ENCODE measurements at places on chromosomes 16 and 17. TPM values are rescaled to one million over a fixed set of nuclear protein-coding genes. Genes with fewer than 3 reads are reported as not detected.

The ITGAX gene
- total RNA-seq = not detected

- DNase-seq = no peak
These were observed 1.7 kb upstream of the SGCA start for GRCh38 chr17:50163843-50164696.

The MMD gene
- 10.4 TPM for total RNA-seq

GRCh38 chr17:60506312-60506711 lies 19.7 kb downstream of the APPBP2 start:
- DNase-seq = peak; percentile 77

- no peak for DNase-seq
These were observed 268.9 kb upstream of the MAF start for GRCh38 chr16:79869304-79870015.

GRCh38 chr17:8806926-8807550 lies 7.9 kb upstream of the MFSD6L start:
- peak; percentile 57 for DNase-seq

DNA sequence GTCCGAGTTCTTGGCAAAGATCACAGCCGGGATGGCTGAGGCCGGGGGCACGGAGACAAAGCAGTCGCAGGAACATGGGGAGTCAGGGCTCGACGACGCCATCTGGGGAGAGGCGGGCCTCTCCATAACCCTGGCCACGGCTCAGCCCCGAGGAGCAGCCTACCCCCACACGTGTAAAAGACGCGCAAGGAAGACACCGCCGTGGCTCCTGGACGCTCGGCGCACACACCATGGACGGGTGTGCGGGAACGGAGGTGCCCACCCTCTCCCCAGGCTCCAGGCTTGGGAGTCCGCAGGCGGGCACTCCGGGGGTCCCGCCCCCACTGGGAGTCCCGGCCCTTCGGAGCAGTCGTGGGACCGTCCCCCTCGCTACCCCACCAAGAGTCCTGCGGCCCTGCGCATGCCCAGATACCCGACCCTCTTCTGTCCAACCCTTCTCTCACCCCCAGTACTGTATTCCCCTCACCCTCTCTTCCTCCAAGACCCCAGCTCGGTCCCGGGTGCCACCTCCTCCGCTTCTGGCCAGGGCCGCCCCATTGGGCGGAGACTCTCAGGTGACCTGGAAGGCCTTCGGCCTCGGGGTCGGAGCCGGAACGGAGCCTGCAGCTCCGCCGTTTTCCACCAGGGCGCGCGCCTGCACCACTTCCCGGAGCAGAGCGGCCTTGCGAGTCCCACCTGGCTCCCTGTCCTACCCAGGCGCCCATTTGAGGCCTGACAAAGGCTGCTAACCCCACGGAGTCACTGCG lies at the start of gene SCRN2:
Gene SCRN2, minus strand, starts transcription at position 532 of the 746 bp plus-strand sequence. Its CDS starts 430 bp downstream, at position 102.
- DNase-seq = peak; percentile 43

The TMEM219 gene
- total RNA-seq = 86.6 TPM

The ACSM2A gene
- not detected for total RNA-seq

The NQO1 gene
- 137 TPM for total RNA-seq

DNA sequence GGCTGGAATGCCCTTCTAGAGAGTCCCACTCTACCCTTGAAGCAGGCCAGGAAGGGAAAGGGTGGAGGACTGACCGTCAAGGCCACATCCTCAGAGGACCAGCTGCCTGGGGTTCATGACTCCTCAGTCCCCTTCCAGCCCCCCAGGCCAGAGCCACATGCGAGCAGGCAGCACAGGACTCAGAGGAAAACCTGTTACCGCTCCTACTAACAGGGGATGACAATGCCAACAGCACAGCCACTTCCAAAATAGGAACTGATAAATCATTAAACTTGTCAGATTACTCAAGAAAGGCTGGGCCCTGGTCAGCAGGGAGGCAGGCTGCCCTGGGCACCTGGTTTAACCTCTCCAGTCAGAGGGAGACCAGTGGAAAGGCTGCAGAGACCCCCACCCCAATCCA lies 206.2 kb upstream of the SDK2 start:
- DNase-seq = no peak

- no peak for DNase-seq
These were observed 16.7 kb upstream of the ERN2 start for GRCh38 chr16:23729503-23730424.

GRCh38 chr16:12422233-12422632 lies 381.5 kb downstream of the CPPED1 start:
- DNase-seq = no peak

DNA sequence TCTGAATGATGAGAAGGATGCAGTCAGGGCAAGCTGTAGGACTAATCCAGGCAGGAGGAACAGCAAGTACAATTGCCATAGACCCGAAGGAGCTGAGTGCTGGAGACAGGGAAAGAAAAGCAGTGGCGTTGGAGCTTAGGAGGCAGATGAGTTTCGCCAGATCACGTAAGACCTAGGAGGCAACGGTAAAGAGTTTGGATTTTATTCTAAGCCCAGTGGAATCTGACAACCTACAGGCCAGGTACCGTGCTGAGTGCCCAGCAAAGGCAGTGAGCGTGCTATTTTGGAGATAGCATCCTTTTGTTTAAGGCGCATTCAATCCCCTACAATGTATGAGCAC lies 1.2 kb downstream of the USP43 start:
- DNase-seq = no peak

- DNase-seq = peak; percentile 89
These were observed 37.2 kb upstream of the ADGRG1 start for GRCh38 chr16:57591086-57591869.

GRCh38 chr16:23217646-23218045 lies 35.1 kb downstream of the SCNN1G start:
- DNase-seq = no peak

- DNase-seq = peak; percentile 22
These were observed 1.6 kb downstream of the ACLY start for GRCh38 chr17:41917192-41917591.

DNA sequence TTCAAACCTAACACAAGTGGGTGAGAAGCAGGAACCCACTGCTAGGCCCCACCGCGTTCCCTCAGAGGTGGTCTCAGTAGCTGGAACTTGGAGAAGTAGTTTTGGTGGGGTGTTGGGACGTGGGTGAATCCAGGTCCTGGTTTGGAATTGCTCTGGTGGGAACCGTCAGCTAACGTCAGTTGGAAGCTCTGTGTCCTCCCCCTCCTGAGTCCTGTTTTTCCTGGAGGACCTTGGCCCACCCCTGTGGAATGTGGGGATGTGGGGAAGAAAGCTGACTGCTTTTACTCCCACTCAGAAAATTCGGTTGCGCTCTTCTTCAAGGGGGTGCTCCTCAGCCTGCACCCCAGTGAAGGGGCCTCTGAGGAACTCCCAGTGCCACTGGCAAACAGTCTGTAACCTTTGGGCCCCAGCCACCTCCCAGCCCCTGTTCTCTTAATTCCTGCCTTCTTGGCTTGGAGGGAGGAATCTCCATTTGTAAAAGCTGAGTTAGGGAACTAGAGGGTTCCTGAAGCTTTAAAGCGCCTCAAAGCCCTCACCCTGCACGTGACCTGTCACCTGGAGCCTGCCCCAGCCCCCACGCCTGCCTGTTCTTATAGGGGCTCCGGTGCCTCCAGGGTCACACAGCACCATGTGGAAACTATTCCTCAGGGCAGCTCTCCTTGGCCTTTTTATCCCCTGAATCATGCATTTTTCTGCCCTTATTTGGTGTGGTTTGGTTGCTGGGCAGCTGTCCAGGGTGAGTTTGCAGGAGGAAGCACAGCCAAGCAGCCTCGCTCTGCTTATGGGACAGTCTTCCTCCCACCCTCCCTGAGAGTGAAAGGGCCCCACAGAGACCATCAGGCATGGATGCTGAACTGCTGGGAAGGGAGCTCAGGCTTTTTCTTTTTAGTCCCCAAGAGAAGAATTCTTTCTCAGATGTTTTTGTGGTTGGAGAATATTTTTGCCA lies 16.2 kb upstream of the NAGLU start:
- peak; percentile 74 for DNase-seq

The HOXB8 gene
- total RNA-seq = not detected

- DNase-seq = no peak
These were observed 112.0 kb upstream of the METRNL start for GRCh38 chr17:82967268-82968032.

DNA sequence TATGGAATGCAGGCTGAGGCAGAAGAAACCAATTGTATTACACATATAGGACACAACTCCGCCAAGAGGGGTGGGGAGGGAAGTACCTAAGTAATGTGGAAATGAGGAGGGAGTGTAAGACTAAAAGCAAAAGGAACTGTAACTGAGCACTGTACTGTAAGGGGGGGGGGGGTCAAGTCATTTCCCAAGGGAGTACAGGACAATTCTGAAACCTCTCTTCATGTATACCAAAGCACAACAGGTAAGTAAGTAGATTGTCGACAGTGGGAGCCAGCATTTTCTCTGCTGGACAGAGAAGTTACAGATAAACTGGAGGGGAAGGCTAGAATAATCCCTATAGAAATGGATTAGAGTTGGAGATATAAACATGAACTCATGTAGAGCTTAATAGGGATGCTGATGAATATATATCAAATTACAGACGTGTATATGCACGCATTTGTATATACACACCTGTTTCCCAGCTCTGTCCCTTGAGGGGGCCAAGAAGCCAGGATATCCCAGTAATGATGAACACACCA lies 6.4 kb downstream of the USP22 start:
- DNase-seq = peak; percentile 23

GRCh38 chr17:48553826-48554225 lies 8.9 kb upstream of the HOXB2 start:
- no peak for DNase-seq

The HOXB2 gene
- 0.41 TPM for total RNA-seq

The CLCN7 gene
- 32.2 TPM for total RNA-seq

DNA sequence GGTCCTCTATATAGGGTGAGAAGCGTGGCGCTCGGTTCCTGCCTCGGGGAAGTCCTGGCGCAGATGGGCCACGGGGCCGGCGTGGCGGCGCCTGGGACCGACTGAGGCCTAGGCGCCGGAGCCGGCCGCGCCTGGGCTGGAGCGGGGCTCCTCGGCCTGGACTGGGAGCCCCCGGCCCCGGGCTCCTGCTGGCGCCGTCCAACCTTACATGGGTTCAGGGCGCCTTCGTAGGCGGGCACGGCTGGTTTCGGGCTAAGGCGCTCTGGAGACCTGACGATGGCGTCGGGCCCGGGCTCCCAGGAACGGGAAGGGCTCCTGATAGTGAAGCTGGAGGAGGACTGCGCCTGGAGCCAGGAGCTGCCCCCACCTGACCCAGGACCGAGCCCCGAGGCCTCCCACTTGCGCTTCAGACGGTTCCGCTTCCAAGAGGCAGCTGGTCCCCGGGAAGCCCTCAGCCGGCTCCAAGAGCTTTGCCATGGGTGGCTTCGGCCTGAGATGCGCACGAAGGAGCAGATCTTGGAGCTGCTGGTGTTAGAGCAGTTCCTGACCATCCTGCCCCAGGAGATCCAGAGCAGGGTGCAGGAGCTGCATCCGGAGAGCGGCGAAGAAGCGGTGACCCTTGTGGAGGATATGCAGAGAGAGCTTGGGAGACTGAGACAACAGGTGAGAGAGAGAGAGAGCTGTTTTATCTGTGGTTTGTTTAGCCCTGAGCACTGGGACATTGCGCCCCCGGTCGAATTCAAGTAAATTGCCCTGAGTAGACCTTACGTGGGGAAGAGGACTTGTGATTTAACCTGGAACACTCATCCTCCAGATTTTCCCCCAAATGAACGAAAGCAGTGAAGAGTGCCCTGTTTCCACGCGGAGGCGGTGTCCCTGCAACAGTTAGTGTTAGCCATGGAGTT lies 504 bp downstream of the ZNF263 start:
- no peak for DNase-seq

DNA sequence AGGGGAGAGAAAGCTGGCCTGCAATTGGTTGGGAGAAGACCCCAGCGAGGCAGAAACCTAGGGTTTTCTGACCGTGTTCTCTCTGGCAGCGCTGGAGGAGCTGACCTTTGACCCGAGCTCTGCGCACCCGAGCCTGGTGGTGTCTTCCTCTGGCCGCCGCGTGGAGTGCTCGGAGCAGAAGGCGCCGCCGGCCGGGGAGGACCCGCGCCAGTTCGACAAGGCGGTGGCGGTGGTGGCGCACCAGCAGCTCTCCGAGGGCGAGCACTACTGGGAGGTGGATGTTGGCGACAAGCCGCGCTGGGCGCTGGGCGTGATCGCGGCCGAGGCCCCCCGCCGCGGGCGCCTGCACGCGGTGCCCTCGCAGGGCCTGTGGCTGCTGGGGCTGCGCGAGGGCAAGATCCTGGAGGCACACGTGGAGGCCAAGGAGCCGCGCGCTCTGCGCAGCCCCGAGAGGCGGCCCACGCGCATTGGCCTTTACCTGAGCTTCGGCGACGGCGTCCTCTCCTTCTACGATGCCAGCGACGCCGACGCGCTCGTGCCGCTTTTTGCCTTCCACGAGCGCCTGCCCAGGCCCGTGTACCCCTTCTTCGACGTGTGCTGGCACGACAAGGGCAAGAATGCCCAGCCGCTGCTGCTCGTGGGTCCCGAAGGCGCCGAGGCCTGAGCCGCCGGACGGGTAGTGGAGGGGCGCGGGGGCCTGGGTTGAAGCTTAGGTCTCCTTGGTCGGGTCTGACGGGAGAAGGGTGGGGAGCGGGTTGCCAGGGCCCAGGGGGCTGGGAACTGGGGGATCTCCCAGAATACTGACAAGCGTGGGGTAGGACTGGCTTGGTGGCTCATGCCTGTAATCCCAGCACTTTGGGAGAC lies 7.4 kb upstream of the PYDC1 start:
- DNase-seq = no peak

The SOCS3 gene
- total RNA-seq = 3.9 TPM

DNA sequence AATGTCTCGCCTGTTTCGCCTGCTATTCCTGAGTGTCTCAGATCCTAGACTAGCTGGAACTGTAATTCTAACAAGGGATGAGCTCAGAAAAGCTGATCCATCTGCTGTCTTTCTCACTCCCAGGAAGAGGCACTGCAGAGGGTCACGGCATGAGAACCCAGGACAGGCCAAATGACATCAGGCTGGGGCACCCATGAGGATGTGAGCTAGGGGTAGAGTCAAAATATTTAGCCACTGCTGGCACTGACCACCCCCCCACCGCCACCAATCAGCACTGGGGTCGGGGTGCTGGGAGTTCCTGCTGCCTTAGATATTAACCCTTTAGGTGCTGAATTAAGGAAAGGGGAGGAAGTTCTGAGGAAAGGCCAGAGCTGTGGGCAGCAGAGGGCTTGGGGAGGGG lies 112.4 kb downstream of the IRX3 start:
- DNase-seq = no peak

The ZSCAN10 gene
- total RNA-seq = not detected

DNA sequence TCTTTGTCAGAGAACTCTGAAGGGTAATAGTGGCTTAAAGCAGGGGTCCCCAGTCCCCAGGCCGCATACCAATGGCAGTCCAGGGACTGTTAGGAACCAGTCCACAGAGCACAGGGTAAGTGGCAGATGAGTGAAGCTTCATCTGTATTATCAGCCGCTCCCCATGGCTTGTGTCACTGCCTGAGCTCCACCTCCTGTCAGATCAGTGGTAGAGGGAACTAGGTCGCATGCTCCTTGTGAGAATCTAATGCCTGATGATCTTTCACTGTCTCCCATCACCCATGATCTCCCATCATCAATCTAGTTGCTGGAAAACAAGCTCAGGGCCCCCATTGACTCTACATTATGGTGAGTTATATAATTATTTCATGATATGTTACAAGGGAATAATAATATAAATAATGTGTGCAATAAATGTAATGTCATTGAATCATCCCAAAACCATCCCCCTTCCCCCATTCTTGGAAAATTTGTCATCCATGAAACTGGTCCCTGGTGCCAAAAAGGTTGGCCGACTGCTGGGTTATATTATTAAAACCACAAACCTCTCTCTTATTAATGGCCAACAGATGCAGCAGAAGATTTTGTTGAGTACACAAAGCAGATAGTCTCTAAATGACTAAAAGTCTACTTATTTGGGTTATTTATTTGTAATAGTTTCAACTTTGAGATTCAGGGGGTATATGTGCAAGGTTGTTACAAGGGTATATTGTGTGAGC lies 782.7 kb downstream of the CDH11 start:
- peak; percentile 26 for DNase-seq
